AG20443 (cell line): ENCODE measurements at places on chromosomes 6 and 20.
A peak's percentile ranks its signal among the peaks of the same experiment; 100 is the strongest.

- no peak for DNase-seq
Observed at GRCh38 chr6:11734861-11735613, 43.6 kb downstream of the ADTRP start.

- DNase-seq, result no peak
Observed at GRCh38 chr20:35085477-35086225, 7.0 kb downstream of the TRPC4AP start.

GRCh38 chr6:89140347-89141156, 5.3 kb upstream of the PM20D2 start:
- no peak for DNase-seq

- DNase-seq, result no peak
Observed at GRCh38 chr6:124993327-124993726, 31.1 kb downstream of the RNF217 start.

DNA sequence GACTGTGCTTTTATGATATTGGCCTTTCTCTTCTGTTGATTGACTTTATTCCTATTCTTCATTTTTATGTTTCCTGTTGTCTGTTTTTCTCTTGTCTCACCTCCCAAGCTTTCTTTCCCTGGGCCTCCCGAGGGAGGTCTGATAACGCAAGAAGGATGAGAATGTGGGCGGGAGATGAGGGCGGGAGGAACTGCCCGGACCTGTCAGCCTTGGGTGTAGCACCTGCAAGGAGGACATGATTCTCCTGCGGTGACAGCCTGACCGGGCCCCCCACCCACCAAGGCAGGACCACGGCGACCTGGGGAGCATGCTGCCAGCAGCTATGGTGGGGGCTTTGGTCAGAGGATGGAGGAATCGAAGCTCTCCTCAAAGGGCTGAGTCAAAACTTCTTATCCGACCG, 86.9 kb downstream of the PLEKHG1 start:
- no peak for DNase-seq

DNA sequence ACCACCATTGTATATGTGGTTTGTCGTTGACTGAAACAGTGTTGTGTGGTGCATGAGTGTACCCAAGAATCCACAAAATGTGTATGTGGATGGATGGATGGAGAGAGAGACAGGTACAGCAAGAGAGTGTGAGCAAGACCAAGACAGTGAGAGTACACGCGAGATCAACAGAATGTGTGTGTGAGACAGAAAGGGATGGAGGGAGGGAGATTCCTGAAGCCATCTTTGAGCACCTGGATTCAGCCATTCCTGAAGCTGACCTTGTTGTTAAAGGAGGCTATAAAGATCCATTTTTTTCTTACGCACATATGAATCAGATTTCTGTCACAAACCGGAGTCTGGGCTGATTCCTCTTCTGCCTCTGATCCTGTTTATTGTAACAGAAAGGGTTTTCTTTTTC, 64.1 kb downstream of the TFAP2C start:
- no peak for DNase-seq

- DNase-seq, result no peak
Observed at GRCh38 chr6:111688331-111688730, 82.7 kb upstream of the TRAF3IP2 start.

DNA sequence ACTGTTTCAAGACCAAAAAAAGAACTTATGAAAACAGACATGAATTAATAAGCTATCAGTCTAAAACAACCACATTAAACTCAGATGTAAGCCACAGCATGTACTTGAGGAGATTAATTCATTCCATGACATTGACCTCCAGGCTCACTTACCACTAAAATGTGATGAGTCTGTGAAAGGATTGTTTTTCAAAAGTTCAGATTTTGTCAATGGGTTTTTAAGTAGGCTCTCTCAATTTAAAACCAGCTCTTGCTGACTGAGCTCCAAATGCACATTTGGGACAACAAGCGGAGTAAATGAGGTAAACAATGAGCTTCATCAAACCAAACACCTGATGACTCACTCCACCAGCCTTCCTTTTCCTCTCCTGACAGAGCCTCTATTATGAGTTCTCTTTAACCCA, 197.0 kb downstream of the SIM1 start:
- DNase-seq, result peak; percentile 20

- DNase-seq, result no peak
Observed at GRCh38 chr6:82217018-82217586, 30.4 kb downstream of the IBTK start.

GRCh38 chr6:143368426-143368825, 82.1 kb downstream of the ADAT2 start:
- no peak for DNase-seq

DNA sequence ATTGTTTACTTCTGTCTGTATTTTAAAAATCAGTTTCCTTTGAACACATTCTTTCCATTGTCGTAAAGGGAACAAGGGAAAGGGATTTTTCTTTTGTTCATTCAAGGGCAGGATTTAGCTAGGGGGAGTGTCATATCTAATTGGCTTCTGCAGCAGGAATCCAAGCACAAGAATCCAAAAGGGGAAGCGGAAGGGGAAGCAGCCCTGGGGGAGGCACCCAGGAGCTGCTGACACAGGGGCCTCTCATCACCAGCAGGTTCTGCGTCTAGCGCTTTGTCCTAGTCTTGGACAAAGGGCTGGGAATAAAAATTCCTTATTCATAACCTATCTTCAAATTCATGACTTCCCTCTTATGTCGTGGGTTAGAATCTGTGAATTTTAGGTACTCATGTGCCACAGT, 13.7 kb downstream of the RIPK1 start:
- DNase-seq, result no peak

GRCh38 chr6:125942672-125943527, 13.7 kb upstream of the HINT3 start:
- DNase-seq, result no peak

- DNase-seq, result no peak
Observed at GRCh38 chr6:37619641-37620040, 78.0 kb downstream of the MDGA1 start.

GRCh38 chr6:43516367-43516696, 394 bp downstream of the YIPF3 start:
- DNase-seq, result no peak

GRCh38 chr20:32784369-32785080, 22.3 kb downstream of the DNMT3B start:
- no peak for DNase-seq

- no peak for DNase-seq
Observed at GRCh38 chr6:17292600-17293133, 11.5 kb downstream of the RBM24 start.

- DNase-seq, result peak; percentile 27
Observed at GRCh38 chr6:74277777-74278186, 581.8 kb downstream of the CD109 start.

DNA sequence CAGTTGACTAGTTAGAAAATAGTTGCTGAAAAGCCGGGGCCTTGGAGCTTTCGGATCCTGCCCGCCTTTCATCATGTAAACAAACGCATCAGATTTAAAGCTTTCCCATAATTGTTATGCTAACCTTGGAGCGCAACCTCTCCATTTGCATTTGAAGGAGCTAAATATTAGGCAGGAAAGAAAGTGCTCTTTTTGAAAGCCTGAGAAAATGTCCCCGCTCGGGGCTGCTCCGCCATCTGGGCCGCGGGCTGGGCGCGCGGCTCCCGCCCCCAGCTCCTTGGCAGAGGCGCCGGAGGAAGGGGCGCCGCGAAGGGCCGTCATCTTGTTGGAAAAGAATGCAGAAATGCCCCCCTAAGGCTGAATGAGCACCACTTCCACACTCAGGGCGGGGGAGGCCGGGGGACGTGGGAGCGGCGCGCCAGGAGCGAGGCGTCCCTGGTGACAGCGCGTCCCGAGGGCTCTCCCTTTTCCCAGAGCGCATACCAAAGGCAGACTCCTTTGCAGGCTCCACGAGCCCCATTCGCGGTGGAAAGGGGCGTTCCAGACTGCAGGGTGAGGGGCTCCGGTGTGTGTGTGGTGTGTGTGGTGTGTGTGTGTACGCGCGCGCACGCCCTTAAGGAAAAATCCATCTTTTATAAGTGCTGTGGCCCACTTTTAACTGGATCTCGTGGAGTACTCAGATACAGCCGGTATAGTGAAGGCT, 145.6 kb upstream of the ID4 start:
- peak; percentile 52 for DNase-seq

DNA sequence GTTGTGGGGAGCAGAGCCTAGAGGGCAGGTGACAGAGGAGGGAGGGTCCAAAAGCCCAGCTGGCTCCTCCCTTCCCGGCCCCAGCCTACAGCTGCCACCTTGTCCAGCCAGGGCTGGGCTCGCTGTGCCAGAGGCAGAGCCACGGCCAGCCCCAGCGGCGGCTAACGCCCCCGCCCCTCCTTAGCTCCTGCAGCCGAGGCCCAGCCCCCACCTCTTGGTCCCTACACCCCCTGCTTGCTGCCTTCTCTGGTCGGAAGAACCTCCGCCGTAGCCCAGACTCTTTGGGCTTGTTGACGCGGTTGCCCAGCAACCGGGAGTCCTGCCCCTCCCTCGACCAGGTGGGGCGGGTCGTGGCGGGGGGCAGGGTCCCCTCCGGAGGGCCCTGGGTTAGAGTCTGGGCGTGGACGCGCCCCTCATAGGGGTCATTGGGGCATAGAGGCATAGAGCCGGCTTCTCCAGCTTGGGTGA, 521 bp upstream of the LKAAEAR1 start:
- DNase-seq, result no peak

- peak; percentile 34 for DNase-seq
Observed at GRCh38 chr6:45759472-45759810, 256.2 kb downstream of the CLIC5 start.

GRCh38 chr6:24284006-24284405, 73.9 kb downstream of the DCDC2 start:
- no peak for DNase-seq

DNA sequence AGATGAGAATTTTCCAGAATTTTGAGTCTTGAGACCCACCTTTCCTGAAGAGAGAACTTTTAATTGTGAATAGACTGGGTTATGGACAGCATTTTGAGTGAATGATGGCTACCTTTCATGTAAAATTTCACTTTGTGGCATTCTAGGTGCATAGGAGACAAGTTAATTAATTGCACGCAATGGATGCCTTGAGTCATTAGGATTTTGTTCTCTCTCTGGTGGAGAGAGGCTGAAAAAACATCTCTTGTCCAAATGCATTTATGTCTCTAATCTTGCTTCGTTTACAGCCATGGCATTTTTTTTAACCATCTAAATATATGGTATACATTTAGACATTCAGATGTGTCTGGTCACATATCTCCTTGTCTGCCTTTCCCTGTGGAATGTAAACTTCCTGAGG, 3.1 kb downstream of the RHAG start:
- no peak for DNase-seq

DNA sequence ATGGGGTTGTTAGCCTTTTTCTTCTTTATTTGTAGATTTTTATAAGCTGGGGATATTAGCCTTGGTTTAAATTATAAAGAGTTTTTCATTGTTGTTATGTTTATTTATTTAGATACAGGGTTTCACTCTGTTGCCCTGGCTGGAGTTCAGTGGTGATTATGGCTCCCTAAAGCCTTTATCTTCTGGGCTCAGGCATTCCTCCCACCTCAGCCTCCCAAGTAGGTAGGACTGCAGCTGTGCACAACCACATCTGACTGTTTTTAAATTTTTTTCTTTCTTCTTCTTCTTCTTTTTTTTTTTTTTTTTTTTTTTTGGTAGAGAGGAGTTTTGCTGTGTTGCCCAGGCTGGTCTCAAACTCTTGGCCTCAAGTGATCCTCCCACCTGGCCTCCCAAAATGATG, 80.9 kb downstream of the UBE3D start:
- DNase-seq, result no peak

- no peak for DNase-seq
Observed at GRCh38 chr6:1665214-1665613, 55.5 kb downstream of the FOXC1 start.

DNA sequence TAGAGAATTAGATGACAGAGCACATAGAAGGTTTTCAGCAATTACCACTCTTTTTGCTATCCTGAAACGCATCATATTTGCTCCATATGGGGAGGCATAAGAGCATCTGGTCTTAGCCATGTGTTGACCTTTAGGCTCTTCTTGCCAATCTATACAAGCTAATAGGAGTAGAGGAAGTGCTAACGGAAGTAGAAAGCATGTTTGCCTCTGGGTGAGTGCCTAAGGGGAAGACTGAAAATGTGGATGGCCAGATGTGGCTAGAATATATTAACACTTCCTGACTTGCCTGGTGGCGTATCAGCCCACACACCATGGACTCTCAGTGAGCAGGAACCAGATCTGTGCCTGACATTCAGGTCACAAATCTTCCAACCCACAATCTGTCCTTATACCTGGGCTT, 136.3 kb downstream of the LRRC1 start:
- DNase-seq, result no peak

GRCh38 chr20:5544712-5545111, 205.5 kb upstream of the SHLD1 start:
- no peak for DNase-seq

GRCh38 chr6:149046164-149046821, 271.2 kb upstream of the TAB2 start:
- DNase-seq, result no peak

GRCh38 chr6:157455731-157456523, 74.9 kb downstream of the ZDHHC14 start:
- no peak for DNase-seq

- no peak for DNase-seq
Observed at GRCh38 chr20:42338294-42339201, 720.4 kb upstream of the CHD6 start.

DNA sequence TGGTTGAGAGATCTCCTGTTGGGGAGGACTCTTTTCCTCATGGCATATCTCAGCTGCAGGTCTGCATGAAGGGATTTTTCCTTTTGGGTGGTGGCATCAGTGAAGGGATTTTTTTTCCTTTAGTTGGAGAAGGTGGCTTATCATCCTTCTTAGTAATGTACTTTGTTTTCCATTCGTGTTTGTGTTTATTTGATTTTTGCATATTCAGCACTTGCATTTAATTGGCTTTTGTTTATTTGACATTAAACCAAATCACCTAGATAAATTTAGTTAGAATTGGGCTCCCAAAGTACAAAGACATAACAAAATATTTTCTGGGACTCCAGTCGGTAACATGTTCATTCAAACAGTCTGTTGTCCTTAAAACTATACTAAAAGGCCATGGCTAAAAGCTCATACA, 56.2 kb upstream of the MANEA start:
- DNase-seq, result no peak

- DNase-seq, result no peak
Observed at GRCh38 chr6:157068691-157069324, 254.5 kb downstream of the TMEM242 start.

GRCh38 chr6:48222241-48222640, 111.2 kb upstream of the PTCHD4 start:
- no peak for DNase-seq

DNA sequence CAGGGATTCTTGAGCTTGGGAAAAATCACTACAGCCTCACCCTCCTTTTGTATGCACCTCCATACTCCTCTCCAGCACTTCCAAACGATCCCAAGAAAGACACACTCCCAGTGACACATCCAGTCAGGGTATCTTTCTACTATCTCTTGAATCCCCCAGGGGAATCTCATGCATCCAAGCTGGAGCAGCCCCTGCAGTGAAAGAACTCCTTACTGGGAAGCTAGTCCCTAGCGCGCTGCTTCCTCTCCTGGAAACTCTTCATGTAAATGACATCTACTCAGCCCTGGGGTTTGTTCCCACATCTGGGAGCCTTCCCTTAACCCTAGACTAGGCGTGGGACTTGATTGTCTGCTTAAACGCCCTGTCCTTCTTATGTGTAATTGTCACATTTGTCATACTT, 329.1 kb upstream of the QKI start:
- no peak for DNase-seq
